ENCODE measurements at places on chromosomes 1 and 21. TPM values are rescaled to one million over a fixed set of nuclear protein-coding genes. Genes with fewer than 3 reads are reported as not detected.

- DNase-seq = no peak
- H3K27ac ChIP-seq = no peak overlapping the region
- no peaks in the 10 kb centered on the region for H3K36me3 ChIP-seq
- H3K27me3 ChIP-seq = no peaks in the 10 kb centered on the region
- no peaks in the 10 kb centered on the region for H3K4me1 ChIP-seq
- H3K4me3 ChIP-seq = no peak overlapping the region
Measured at GRCh38 chr1:55580845-55581332, 365.7 kb upstream of the USP24 start.

Gene LAPTM5
- total RNA-seq = 199 TPM

- no peak overlapping the region for H3K4me3 ChIP-seq
- no peak for DNase-seq
- H3K27me3 ChIP-seq = no peaks in the 10 kb centered on the region
- H3K4me1 ChIP-seq = peaks cover 20% of the 10 kb centered on the region
Measured at GRCh38 chr1:35762141-35762540, 7.6 kb downstream of the CLSPN start.

GRCh38 chr1:5658340-5659316 lies 333.6 kb downstream of the NPHP4 start:
- no peaks in the 10 kb centered on the region for H3K36me3 ChIP-seq
- peaks cover 2% of the 10 kb centered on the region for H3K27me3 ChIP-seq
- DNase-seq = no peak
- H3K27ac ChIP-seq = no peak overlapping the region
- H3K4me1 ChIP-seq = no peaks in the 10 kb centered on the region
- no peak overlapping the region for H3K4me3 ChIP-seq

DNA sequence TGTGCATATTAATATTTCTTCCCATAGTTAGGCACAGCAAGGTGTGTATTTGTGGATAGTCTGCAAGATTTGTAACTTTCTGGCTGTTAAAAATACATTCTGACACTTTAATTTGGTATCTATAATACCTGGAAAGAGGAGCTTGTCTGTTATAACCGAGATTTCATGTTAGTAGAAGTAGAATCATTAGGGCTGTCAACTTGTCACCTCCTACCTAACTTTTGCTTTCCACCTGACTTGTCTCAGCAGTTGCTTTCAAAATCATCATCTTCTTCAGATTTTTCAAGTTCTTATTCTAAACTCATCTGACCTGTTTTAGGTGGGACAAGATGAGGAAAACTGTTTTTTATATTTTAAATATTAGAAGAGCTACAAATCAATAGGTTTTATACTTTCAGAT lies 11.0 kb downstream of the RWDD3 start:
- H3K27ac ChIP-seq = no peak overlapping the region
- no peaks in the 10 kb centered on the region for H3K27me3 ChIP-seq
- no peaks in the 10 kb centered on the region for H3K4me1 ChIP-seq
- no peak overlapping the region for H3K4me3 ChIP-seq

GRCh38 chr1:3454811-3455618 lies 550 bp downstream of the ARHGEF16 start:
- no peak for DNase-seq
- no peak overlapping the region for H3K4me3 ChIP-seq
- H3K36me3 ChIP-seq = no peaks in the 10 kb centered on the region
- H3K27me3 ChIP-seq = peaks cover 12% of the 10 kb centered on the region

GRCh38 chr1:154589780-154590179 lies 18.2 kb downstream of the ADAR start:
- peaks cover 81% of the 10 kb centered on the region for H3K36me3 ChIP-seq
- H3K4me1 ChIP-seq = peaks cover 25% of the 10 kb centered on the region
- H3K4me3 ChIP-seq = no peak overlapping the region
- DNase-seq = no peak
- H3K27me3 ChIP-seq = no peaks in the 10 kb centered on the region
- peak overlapping the region; percentile 71 for H3K27ac ChIP-seq

DNA sequence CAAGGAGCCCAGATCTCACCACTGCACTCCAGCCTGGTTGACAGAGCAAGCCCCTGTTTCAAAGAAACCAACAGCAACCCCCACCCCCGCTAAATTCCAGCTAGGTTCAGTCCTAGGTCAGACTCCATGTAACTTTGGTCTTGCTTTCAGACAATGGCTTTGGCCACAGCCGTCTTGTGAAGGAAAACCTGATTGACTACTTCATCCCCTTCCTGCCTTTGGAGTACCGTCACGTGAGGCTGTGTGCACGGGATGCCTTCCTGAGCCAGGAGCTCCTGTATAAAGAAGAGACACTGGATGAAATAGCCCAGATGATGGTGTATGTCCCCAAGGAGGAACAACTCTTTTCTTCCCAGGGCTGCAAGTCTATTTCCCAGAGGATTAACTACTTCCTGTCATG lies 12.9 kb downstream of the TOR3A start:
- H3K27me3 ChIP-seq = no peaks in the 10 kb centered on the region
- H3K4me3 ChIP-seq = no peak overlapping the region
- peaks cover 33% of the 10 kb centered on the region for H3K36me3 ChIP-seq
- H3K27ac ChIP-seq = no peak overlapping the region
- DNase-seq = no peak

Gene CNIH3
- total RNA-seq = 1.4 TPM

Gene CCDC27
- total RNA-seq = not detected

Gene AMIGO1
- 1.2 TPM for total RNA-seq

DNA sequence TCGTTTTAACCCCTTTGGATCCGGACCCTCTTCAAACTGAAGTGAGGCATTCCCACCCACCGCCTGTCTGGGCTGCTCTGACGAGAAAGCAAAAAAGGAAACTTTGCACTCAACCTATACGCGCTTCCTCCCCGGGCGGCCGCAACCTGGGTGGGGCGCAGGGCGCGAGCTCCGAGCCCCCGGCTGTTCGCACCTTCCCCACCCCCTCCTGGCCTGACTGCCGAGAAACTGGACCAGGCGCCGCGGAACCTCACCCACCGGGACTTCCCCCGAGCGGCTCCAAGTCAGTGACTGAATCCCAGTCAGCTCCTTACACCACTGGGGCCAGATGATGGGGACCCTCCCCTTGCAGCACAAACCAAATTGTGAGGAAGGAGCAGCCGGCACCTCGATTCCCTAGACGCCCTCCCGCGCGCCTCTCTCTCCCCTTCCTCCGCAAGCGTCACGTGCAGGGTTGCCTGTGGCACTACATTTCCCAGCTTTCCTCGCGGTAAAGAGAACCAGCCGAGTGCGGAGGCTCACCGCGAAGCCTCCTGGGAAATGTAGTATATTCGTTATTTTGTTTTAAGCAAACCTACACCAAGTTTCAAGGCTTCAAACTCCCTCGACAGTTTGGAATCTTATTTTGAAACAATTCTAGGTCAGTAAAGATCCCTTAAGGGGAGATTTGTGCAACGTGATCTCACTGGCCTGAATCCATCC lies at the start of gene RAB29:
Gene RAB29, minus strand, starts transcription at position 468 of the 702 bp plus-strand sequence. CDS start 526 bp downstream, outside the sequence.
- H3K4me3 ChIP-seq = peak within 1 kb of the TSS; percentile 88
- DNase-seq = peak; percentile 82
- peaks cover 59% of the 10 kb centered on the region for H3K4me1 ChIP-seq

DNA sequence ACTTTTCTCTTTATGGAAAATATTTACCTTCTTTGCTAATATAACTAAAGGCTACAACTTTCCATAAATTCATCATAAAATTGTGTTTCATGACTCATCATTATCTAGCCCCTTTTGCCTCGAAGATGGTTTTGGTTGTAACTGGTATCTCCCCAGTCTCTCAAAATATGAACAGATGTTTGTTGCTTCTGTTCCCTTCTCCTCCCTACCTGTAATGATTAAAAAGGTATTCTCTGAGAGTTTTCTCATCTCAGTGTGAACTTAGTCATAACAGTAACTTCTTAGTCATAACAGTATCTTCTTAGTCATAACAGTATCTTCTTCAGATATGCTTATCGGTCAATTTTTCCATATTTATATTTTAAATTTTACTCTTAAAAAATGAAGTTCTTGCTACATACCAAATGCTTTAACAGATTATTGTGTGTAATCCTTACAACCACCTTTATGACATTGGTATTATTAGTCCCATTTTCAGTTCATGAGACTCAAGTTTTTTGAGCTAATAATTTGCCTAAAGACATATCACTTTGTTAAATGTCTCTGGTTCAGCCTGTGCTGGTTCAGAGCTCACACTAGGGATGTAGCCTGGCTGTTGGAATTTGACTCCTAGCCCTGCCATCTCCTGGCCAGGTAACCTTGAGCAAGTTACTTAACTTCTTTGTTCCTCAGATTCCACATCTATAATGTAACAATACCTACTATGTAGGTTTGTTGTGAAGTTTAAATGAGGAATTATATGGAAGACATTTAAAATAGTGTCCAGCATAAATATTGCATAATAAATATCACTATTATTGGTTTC lies 32.6 kb downstream of the ATP1B1 start:
- H3K27ac ChIP-seq = peak overlapping the region; percentile 80
- H3K27me3 ChIP-seq = peaks cover 4% of the 10 kb centered on the region
- DNase-seq = no peak
- no peak overlapping the region for H3K4me3 ChIP-seq
- H3K36me3 ChIP-seq = peaks cover 6% of the 10 kb centered on the region
- H3K4me1 ChIP-seq = peaks cover 20% of the 10 kb centered on the region

GRCh38 chr21:39533545-39534380 lies 79.0 kb upstream of the B3GALT5 start:
- H3K36me3 ChIP-seq = no peaks in the 10 kb centered on the region
- no peak for DNase-seq
- H3K27ac ChIP-seq = no peak overlapping the region
- H3K27me3 ChIP-seq = no peaks in the 10 kb centered on the region

- no peak for DNase-seq
- H3K36me3 ChIP-seq = peaks cover 2% of the 10 kb centered on the region
- peaks cover 6% of the 10 kb centered on the region for H3K27me3 ChIP-seq
- no peak overlapping the region for H3K4me3 ChIP-seq
- H3K4me1 ChIP-seq = peaks cover 5% of the 10 kb centered on the region
Measured at GRCh38 chr1:43339584-43340232, 2.1 kb downstream of the MPL start.

GRCh38 chr1:209738270-209738669 lies 17.6 kb upstream of the TRAF3IP3 start:
- no peak for DNase-seq
- H3K4me1 ChIP-seq = peaks cover 60% of the 10 kb centered on the region
- H3K27ac ChIP-seq = no peak overlapping the region
- H3K27me3 ChIP-seq = no peaks in the 10 kb centered on the region
- no peak overlapping the region for H3K4me3 ChIP-seq

DNA sequence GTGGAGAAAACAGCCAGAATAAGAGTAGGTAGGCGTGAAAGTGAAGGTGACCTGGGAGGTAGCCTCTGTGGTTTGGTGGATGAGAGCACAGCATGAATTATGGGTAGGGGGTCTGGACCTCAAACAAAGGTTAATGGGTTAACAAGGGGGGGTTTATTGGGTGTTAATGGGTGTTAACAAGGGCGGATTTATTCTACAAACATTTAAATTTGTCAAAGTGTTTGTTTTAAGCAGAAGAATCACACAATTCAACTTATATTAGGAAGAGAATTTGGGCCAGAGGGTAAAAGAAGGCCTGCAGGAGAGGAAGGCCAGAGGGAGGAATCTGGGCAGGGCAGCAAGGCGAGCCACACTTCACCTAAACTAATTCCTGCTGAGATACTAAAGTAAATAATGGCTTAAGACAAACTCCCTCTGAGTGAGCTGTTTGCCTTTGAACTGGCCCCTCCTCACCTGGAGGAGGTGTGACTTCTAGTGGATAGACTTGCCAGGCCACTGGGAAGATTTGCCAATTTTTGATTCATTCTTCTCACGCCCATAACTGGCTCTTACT lies 191.7 kb downstream of the GIPC2 start:
- H3K4me3 ChIP-seq = no peak overlapping the region
- no peaks in the 10 kb centered on the region for H3K36me3 ChIP-seq
- H3K4me1 ChIP-seq = no peaks in the 10 kb centered on the region
- peaks cover 4% of the 10 kb centered on the region for H3K27me3 ChIP-seq
- no peak for DNase-seq

GRCh38 chr1:85320371-85321131 lies 44.1 kb upstream of the BCL10 start:
- H3K4me1 ChIP-seq = peaks cover 10% of the 10 kb centered on the region
- H3K27me3 ChIP-seq = peaks cover 54% of the 10 kb centered on the region
- DNase-seq = no peak
- H3K4me3 ChIP-seq = no peak overlapping the region

Gene LAMC1
- 0.49 TPM for total RNA-seq

- H3K4me3 ChIP-seq = no peak overlapping the region
- H3K4me1 ChIP-seq = no peaks in the 10 kb centered on the region
- peaks cover 2% of the 10 kb centered on the region for H3K27me3 ChIP-seq
Measured at GRCh38 chr1:99119188-99119587, 114.5 kb upstream of the PLPPR5 start.

Gene OPTC
- not detected for total RNA-seq

Gene ZNF648
- not detected for total RNA-seq

GRCh38 chr1:150609732-150610131 lies 19.7 kb downstream of the ENSA start:
- H3K27ac ChIP-seq = peak overlapping the region; percentile 77
- no peak overlapping the region for H3K4me3 ChIP-seq
- no peak for DNase-seq
- H3K27me3 ChIP-seq = no peaks in the 10 kb centered on the region
- peaks cover 43% of the 10 kb centered on the region for H3K4me1 ChIP-seq

DNA sequence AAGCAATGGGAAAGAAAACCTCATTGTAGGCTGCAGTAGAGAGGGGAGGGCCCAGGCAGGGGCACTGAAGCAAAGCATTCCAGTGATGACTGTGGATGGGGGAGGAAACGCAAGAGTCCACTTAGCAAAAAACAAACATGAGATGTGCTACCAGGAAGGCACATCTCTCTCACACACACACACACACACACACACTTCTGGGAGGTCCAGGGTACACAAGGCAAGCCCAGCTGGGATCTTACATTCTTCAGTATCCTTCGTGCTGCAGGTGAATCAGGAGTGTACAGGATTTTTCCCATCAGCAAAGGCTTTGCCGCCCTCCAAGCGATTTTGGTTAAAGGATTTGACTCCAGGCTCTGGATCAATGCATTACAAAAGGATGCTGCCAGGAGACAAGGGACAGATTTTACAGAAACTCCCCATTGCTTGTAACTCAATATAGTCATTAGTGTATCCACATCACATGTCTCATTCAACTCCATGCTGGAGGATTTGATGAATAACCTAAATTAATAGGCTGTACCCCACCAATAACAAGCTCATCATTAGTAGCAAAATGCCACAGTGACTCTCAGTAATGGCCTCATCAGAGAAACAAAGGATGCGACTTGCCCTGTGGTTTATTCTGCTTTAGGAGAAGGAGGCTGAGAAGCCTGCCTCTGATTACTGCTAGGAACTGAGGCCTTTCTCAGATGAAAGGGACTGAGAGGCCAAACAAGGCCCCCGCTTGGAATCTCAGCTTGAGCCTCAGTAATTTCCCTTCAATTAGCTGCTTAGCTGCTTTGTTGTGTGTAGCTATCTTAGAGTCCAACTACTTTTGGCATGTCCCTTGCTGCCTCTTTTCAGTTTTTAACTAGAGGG lies 41.6 kb downstream of the ABCA4 start:
- DNase-seq = no peak
- no peaks in the 10 kb centered on the region for H3K4me1 ChIP-seq
- H3K27me3 ChIP-seq = peaks cover 9% of the 10 kb centered on the region
- H3K27ac ChIP-seq = no peak overlapping the region
- H3K36me3 ChIP-seq = no peaks in the 10 kb centered on the region
- H3K4me3 ChIP-seq = no peak overlapping the region

Gene FCGR1A
- not detected for total RNA-seq

- H3K4me3 ChIP-seq = no peak overlapping the region
- no peak overlapping the region for H3K27ac ChIP-seq
- H3K4me1 ChIP-seq = no peaks in the 10 kb centered on the region
Measured at GRCh38 chr21:16840538-16840937, 672.3 kb upstream of the CXADR start.
